IMR-90 (cell line): ENCODE measurements at places on chromosomes 12 and 14. TPM values are rescaled to one million over a fixed set of nuclear protein-coding genes. Genes with fewer than 3 reads are reported as not detected.

DNA sequence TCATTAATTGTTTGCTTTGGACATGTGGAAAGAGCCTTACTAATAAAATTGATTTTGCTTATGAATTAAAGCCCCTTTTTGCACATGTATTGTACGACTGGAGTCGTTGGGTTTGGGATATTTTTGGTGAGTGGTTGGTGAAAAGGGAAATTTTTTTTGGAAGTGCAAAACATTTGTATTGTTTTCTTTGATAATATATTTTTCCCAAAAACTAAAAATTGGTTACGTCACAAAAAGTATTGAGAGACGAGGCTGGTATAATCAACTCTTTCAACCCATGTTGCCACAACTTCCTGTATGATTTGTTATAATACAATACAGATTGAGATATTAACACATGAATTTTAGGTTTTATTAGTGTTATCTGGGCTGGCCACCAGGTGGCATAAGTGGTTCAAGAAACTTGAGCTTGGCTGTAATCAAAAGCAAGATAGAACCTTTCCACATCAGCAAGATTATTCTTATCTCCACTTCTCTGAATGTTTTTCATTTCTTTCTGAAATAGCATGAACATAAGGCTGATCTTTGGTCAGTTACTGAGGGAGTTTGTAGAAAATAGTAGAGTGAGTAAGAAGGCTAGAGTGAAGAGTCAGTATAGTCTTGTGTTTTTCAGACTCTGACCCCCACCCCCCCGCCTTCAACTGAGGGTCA lies 8.7 kb downstream of the NGDN start:
- peak; percentile 74 for DNase-seq

DNA sequence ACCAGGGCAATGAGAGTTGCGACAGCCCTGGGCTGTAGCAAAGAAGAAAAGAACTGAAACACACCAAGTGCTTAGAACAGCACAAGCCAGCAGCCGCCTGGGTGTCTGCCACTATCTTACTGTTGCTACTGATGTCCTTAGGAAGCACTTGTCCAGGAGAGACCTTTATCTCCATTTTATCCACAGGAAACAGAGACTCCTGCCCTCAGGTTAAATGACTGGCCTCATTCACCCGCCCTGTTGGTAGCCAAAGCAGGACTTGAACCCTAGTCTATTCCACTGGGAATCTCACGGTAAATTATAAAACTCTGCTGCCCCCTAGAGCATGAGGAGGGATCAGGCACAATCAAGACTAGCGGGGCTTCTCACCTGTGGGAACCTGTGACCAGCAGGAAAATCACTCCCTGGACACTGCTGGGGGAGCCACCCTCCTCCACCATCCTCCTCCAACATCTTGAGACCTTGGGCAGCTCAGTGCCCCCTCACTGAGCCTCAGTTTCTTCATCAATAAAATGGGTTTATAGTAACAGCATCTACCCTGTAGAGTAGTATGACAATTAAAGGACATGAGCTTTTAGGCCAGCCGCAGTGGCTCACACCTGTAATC lies 20.5 kb upstream of the TESC start:
- DNase-seq = no peak

- DNase-seq = no peak
These were observed 50.4 kb upstream of the RIN3 start for GRCh38 chr14:92463141-92463540.

GRCh38 chr14:35268946-35269345 lies 23.2 kb upstream of the PSMA6 start:
- DNase-seq = no peak

GRCh38 chr12:69467366-69467765 lies 2.8 kb upstream of the FRS2 start:
- no peak for DNase-seq

GRCh38 chr12:90327793-90328743 lies 619.4 kb upstream of the ATP2B1 start:
- no peak for DNase-seq

GRCh38 chr12:109517619-109518018 lies 40.2 kb downstream of the UBE3B start:
- DNase-seq = no peak

Gene ARHGDIB
- total RNA-seq = 24.9 and 28.1 TPM in 2 replicates

Gene BMP4
- 2.8 and 3.4 TPM in 2 replicates for total RNA-seq
